GM23338 (cell line): ENCODE measurements at places on chromosomes 4 and X. TPM values are rescaled to one million over a fixed set of nuclear protein-coding genes. Genes with fewer than 3 reads are reported as not detected.

DNA sequence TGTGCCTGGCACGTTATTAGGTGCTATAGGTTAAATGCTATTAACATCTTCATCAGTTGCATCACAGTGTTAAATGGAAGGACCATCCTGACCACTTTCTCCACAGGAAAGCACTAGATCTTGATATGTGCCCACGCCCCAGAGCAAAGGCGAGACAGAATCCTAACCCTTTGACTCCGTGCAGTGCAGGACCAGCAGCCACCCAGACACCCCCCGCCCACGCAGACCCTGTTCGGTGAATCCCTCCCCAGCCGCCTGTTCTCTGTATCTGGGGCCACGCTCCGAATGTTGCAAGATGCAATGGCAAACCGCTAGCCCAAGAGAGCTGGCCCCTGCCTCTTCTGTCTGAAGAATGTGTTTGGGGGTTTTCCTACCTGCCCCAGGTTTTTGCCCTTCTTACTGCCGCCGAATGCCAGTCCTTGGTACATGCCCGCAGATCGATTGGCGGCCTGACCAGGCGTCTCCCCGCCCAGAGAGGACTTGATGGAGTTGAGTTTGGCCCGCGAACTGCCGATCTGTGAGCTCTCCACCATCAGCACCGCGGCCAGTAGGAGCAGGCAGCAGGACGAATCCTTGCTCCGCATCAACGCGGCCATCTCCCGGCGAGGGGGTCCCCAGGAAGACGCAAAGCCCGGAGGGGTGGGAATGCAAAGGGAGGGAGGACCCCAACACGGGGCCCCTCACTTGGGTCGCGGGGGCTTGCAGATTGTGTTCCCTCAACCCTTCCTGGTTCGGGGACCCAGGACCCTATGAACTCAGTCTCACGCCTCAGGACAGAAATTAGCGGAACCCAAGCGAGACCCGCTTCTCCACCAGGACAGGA, 906 bp downstream of the DKK2 start:
- DNase-seq, result peak; percentile 74

DNA sequence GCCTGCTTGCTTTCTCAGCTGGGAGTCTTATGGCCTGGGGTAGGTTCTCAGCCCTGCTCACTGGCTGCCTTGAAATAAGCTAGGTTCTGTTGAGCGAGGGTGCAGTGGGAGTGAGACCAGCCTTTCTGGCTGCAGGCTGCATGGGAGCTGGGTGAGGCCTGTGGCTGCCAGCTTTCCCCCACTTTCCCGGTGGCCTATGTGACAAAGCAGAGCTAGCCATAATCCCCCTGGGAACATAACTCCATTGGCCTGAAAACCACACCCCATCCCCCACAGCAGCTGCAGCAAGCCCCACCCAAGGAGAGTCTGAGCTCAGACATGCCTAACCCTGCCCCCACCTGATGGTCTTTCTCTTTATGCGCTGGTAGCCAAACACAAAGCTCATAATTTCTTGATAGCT, 118.9 kb downstream of the KLHL4 start:
- DNase-seq, result no peak

RPA4 gene
- total RNA-seq, result 0.47 and 1.4 TPM in 2 replicates

NOP14 gene
- total RNA-seq, result 24.2 and 29.9 TPM in 2 replicates

- DNase-seq, result peak; percentile 19
Measured at GRCh38 chrX:153411255-153411987, at the start of gene ZFP92. Gene ZFP92, plus strand, starts transcription at chrX:153411472. Its CDS starts 6,851 bp downstream, at chrX:153418323.

GRCh38 chr4:169993531-169993930, 32.7 kb downstream of the MFAP3L start:
- DNase-seq, result no peak

- no peak for DNase-seq
Measured at GRCh38 chr4:144591401-144591800, 54.6 kb upstream of the HHIP start.
